NCI-H187 treated with DMSO at 0.1 percent for 48 hours (cell line): ENCODE measurements at places on chromosomes 3 and 15.

- no peak for DNase-seq
Observed at GRCh38 chr3:147712357-147712756, 303.2 kb downstream of the ZIC1 start.

GRCh38 chr3:76387000-76387399 lies 601.7 kb upstream of the ZNF717 start:
- DNase-seq, result no peak

- DNase-seq, result no peak
Observed at GRCh38 chr3:36512555-36512954, 132.3 kb downstream of the STAC start.

- DNase-seq, result no peak
Observed at GRCh38 chr3:35654476-35654875, 15.2 kb downstream of the ARPP21 start.

- no peak for DNase-seq
Observed at GRCh38 chr3:184145111-184145524, 10.0 kb downstream of the EIF2B5 start.

- DNase-seq, result no peak
Observed at GRCh38 chr3:158727206-158728060, 4.8 kb downstream of the RARRES1 start.

- DNase-seq, result no peak
Observed at GRCh38 chr3:131503320-131503635, 507 bp upstream of the MRPL3 start.

GRCh38 chr3:139202226-139202958 lies 141.4 kb upstream of the MRPS22 start:
- DNase-seq, result no peak

GRCh38 chr3:120419797-120420196 lies 31.0 kb downstream of the FSTL1 start:
- DNase-seq, result no peak
